Colonic mucosa (tissue), 4 donors: ENCODE measurements at places on chromosomes 6 and 20. TPM values are rescaled to one million over a fixed set of nuclear protein-coding genes. Genes with fewer than 3 reads are reported as not detected.

LGSN gene
- total RNA-seq: 0.11 TPM

GABBR1 gene
- 18.6 TPM for total RNA-seq

DNA sequence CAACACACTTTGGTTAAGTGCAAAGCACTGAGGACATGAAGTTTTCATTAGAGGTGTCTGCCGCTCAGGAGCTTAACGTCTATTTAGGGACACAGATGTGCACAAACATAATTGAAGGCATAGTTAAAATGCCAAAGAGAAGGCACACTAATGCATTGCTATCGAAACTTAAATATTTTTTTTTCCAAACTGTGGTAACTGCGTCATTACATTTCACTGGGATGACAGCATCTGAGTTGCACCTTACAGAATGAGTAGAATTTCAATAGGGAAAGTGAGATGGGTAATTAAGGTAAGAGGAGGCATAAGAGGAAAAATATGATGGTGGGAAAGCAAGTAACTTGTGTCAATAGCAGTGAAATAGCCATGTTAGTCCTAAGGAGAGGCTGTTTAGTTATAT lies 75.1 kb upstream of the ADGRG6 start:
- DNase-seq: no peak
- no peaks in the 10 kb centered on the region for H3K4me1 ChIP-seq

GRCh38 chr20:15061955-15062354 lies 724.5 kb upstream of the FLRT3 start:
- H3K27me3 ChIP-seq: no peaks in the 10 kb centered on the region
- H3K4me1 ChIP-seq: no peaks in the 10 kb centered on the region
- no peak for DNase-seq
- H3K27ac ChIP-seq: no peak overlapping the region
- H3K36me3 ChIP-seq: no peaks in the 10 kb centered on the region
